ENCODE measurements at places on chromosomes 12 and 14.
A peak's percentile ranks its signal among the peaks of the same experiment; 100 is the strongest.

GRCh38 chr14:64723691-64724577 lies 19.7 kb downstream of the PLEKHG3 start:
- no peak for DNase-seq

DNA sequence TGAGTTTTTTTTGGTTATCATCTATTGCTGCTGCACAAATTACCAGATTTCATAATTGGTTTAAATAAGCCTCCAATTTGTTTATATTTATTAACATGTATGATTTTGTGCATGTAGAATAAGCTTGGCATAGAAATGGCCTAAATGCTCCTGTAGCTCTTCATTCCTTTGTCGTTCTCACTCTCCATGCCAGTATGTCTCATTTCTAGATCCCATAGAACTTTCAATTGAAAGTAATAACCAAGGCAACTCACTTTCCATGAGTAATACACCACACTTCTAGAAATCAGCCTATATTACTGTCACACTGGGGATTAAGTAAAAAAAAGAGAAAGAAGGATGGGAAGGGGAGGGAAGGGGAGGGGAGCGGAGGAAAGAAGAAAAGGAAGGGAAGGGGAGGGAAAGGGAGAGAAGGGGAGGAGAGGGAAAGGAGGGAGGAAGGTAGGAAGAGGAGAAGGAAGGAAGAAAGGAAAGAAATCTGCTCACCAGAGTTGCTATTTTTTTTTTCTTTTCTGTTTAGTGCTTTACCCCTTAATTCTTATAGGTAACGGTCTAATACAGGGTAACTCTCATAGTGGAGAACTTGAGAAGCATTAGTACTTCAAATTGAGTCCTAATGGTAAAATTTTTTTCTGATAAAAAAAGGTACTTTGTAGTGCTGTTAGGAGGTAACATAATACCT lies 45.6 kb downstream of the MDM2 start:
- DNase-seq = no peak

- peak; percentile 51 for DNase-seq
Measured at GRCh38 chr12:3491938-3492792, 1.2 kb downstream of the PRMT8 start.

- no peak for DNase-seq
Measured at GRCh38 chr12:46152456-46152855, 116.4 kb downstream of the SLC38A1 start.

GRCh38 chr14:100468557-100468956 lies 118.7 kb downstream of the BEGAIN start:
- DNase-seq = no peak

- no peak for DNase-seq
Measured at GRCh38 chr14:102234331-102235264, 70.4 kb downstream of the MOK start.

GRCh38 chr12:32031109-32031508 lies 71.9 kb downstream of the RESF1 start:
- DNase-seq = no peak

DNA sequence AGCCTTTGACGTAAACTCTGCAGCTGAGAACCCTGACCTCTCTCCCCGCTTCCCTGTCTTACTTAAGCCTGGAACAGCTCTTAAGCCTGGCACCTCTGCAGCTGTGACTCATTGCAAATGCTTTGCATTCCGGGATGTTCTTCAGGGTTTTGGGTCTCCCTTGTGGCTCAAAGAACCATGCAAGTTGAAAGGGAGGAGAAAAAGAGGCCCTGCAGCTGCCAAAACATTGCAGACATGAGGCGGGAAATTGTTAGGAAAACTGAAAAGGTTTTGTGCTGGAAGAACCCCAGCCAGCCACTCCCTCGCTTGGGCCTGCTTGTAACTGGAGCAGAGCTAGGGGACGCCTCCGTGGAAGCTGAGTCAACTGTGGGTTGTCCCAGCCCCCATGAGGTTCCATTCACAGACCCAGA lies 60.2 kb upstream of the FERMT2 start:
- DNase-seq = no peak

DNA sequence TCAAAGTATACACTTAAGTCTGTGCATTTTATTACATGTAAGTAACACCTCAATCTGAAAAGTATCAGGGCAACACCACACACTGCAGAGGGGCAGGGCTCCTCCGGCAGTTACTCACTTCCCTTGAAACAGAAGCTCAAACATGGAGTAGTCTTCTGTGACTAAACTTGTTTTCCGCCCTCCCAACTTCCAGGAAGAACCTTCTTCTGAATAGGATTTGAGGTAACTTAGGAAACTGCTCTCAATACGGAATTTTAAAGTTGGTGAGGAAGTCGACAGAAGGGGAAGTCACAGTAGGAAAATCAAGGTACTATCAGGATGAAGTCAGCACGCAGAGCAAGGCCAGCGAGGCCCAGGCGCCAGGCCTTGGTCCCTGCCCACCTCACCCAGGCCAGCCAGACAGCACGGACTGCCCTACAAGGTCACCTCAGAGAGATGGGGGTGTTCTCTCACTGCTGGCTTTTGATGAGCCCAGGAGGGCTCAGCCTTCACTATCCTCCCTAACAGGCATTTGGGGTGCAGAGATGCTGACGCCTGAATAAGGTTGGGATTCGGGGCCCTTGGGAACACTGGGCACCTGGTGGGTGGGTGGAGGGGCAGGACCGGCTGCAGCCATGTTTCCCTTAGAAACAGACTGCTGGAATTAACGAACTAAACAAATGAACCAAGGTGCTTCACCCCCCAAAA lies 5.8 kb downstream of the ANKRD9 start:
- DNase-seq = no peak

DNA sequence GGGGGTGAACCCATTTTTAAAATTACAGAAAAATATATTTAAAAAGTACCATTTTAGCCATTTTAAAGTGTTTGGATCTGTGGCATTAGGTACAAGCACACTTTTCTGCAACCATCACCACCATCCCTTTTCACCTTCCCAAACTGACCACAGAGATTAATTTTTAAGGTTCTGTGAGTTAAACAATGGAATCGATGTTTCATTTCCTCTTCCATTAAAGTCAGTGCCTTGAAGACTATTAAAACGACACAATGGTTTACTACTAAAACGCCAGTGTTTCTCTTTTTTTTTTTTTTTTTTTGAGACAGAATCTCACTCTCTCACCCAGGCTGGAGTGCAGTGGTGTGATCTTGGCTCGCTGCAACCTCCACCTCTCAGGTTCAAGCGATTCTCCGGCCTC lies 78.1 kb upstream of the GPR68 start:
- DNase-seq = no peak

Measured in stimulated activated CD4-positive, alpha-beta T cell treated with anti-CD3 and anti-CD28 coated beads, Interleukin-4, amount 100 ng/mL, for 1 hour (primary cell).